ENCODE measurements at places on chromosomes 12 and 14.
A peak's percentile ranks its signal among the peaks of the same experiment; 100 is the strongest.

DNA sequence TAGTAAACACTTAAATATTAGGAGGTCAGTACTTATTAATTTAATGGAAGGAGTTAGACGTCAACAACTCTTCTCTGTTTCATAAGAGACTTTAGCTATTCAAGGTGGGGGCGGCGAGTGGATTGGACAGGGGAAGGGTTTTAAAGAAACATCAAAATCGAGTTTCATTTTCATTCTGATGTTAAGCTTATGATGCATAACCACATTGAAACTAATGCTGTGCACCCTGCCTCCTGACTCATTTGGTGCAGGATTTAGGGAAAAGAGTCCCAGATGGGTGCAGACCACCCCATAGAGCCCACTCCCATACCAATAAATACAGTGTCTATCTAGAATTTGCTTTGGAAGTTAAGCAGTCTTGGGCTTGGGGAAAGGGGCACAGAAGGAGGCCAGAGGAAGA, 7.4 kb downstream of the ZBTB39 start:
- DNase-seq, result no peak

DNA sequence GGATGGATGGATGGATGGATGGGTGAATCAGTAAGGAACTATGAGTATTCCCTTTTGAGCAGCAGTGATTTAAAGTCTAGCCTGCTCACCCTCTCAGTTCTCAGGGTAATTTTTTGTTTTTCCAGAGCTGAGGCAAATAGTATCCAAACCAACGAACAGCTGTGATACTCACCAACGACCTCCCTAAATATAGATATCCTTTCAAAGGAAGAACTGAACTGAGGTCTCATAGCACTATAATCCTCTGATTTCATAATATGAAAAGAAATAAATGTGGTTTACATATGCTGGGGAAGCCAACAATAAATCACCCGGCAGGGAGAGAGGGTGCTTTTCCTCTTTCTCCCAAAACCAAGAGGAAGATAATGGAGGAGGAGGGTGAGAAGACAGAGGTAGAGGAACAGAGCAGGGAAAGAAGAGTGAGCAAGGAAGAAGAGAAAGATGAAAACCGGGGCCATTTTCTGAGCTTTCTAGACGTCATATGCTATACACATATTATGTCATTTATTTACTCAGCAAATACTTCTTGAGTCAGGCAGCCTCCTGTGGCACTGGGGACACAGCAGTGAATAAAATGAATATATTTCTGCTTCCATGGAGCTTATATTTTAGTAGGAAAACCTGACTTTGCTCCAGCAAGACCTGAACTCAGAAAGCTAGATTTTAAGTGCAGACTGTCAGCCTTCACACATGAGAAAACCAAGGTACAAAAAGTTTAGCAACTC, 710.7 kb upstream of the TBX3 start:
- DNase-seq, result no peak

DNA sequence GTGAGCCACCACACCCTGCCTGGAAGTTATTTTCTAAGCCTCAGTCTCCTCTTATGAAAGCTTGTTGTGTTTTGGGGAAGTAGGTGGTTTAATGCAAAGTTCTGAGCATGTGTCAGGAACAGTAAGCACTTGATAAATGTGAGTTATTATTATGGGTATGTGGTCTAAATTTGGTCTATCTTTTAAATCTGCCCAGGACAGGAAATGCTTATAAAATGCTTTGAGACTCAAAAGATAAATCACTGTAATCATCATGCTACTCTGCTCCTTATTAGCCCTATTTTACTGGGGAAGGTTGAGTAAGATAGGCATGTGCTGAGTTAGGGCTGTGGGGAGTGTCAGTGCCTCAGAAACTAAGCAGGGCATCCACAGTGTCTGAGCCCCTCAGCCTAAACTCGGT, 13.1 kb upstream of the SRSF5 start:
- no peak for DNase-seq

- DNase-seq, result no peak
Observed at GRCh38 chr12:6959058-6959804, 8.1 kb downstream of the PTPN6 start.

GRCh38 chr14:84181072-84181471, 1348.9 kb upstream of the FLRT2 start:
- no peak for DNase-seq

DNA sequence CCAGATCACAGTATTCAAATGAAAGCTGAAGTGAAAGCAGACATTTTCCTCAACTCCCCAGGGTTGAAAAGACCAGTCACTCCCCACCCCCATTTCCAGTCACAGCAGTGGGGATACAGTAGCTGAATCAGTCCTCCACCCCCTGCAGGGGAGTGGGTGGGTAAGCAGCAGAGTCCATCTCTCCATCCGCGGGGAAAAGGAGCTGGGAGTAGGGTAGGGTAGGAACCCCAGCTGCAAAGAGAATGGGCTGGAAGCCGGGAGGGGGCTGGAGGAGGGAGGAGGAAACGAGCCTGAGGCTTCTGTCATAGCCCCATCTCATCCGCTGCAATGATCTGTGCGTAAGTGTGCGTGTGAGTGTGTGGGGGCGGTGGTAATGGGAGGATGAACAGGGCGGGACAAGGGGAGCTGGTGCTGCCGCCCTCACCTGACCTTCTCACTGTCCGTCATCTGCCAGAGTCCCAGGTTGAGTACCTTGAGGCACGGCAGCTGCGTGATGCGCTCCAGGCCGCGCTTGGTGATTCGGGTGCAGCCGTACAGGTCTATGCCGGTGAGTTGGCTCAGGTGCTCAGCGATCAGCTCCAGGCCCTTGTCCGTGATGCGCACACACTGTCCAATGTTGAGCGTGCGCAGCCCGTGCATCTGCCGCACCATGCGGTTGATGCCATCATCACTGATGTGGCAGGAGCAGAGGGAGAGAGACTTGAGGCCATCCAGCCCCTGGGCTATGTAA, 1.8 kb downstream of the FBXL14 start:
- peak; percentile 58 for DNase-seq

GRCh38 chr14:90732718-90733117, 83.5 kb downstream of the TTC7B start:
- no peak for DNase-seq

GRCh38 chr12:68912916-68913315, 20.1 kb downstream of the CPM start:
- DNase-seq, result no peak

GRCh38 chr14:105067140-105067968, 2.1 kb upstream of the GPR132 start:
- DNase-seq, result no peak

All from globus pallidus (tissue), 1 donor.